ENCODE measurements at places on chromosomes 2 and 18.
A peak's percentile ranks its signal among the peaks of the same experiment; 100 is the strongest.

DNA sequence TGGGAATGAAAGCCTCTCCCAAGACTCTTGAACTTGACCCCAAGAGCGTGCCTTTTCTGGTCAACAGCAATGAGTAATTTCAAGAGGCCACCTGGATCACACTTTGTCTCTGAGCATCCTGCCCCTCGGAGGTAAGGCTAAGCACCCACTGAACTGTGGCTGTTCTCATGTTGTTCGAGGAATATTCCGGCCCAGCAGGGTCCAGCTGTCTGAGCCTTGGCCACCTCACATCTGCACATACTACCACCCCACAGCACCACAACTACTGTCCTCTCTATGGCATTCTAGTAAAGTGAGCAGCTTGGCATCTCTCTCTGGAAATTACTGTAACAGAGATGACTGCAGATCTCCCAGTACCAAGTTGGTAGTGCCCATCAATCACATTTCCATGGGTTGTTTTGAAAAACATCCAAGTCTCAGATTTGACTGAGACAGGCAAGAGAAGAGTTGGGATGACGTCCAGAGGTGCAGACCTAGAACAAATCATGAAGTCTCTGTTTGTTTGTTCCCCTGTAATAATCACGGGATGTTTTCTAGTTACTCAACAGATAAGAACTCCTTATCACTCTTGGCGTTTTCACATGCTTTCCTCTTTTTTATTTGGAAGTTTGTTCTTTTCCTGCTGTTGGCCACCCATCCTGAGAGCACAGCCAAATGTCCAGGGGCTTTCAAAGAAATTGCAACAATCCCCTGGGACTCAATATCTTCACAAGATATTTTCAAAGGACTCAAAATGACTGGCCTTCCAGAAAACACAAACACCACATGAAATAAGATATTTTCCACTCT is 336.0 kb upstream of the TNP1 start:
- no peak for DNase-seq

- no peak for DNase-seq
Measured at GRCh38 chr2:86274918-86275275, 62.5 kb downstream of the REEP1 start.

DNA sequence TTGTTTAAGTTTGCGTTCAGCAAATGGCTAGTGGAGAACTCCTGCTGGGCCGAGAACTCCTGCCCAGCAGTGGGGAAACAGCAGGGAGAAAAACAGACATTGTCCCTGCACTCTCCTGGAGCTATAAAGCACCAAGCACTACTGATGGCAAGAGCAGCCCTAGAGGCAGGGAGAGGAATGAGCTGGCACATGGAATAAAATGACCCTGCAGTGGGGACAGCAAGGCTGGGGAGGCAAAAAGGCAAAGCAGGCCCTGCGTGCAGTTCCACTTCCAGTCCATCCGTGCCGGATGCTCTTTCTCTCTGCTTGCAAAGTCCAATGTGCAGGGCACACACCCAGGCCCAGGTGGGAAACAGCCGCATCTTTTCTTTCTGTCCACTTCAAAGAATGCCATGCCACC is 415.5 kb downstream of the LRATD1 start:
- DNase-seq: no peak

- DNase-seq: no peak
Measured at GRCh38 chr2:236882930-236883329, 202.8 kb upstream of the COPS8 start.

GRCh38 chr2:220282236-220282635 is 654.8 kb downstream of the SLC4A3 start:
- DNase-seq: no peak

DNA sequence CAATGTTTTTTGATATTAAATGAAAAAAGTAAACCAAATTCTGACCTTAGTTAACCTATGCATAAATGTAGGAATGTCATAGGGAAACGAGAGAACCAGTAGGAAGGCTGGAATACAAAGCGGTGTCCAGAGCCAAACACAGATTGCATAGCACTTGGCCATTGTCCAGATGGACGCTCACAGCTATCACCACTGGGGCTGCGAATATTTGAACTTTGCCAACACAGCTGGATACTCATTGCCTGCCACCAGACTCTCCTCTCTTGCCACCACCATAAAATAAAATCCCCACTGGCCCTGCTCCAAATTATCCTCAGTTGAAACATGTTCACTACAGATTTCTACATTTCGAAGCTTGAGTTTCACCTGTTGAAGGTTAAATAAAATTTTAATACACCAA is 159.3 kb upstream of the GULP1 start:
- DNase-seq: no peak

DNA sequence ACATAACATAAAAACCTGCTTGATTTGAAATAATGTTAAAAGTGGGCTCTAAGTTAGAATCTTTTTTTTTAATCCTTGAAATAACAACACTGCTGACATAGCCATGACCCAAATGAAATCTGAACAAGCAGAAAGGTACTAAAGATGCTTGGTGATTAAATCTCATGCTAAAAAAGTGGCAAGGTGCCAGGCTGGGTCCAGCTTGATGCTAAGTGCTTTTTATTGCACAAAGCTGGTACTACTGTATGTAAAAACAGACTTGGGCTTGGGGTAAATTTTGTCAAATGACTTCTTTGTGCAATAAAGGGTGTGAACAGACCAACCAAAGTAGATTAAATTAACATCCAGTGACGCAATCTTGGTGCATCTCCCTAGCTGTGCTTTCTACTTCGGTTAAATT is 13.4 kb downstream of the BCL11A start:
- DNase-seq: no peak

DNA sequence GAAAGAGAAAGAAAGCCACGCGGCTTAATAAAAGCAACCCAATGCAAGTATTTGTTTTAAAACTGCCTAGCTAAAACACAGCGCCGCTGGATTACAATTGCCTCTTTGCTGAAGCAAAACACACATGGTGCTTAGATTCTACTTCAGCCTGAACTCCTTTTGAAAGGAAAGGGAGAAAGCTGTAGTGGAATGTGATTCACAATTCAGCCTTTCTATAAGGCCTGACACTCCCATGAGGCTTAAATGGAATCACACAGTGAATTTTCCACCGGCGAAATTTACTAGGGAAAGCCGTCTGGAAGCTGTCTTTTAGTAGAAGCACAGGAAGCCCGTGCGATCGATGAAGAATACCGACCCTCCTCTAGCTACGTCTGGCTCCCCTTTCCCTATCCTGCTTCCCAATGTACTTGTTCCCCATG is 348.0 kb downstream of the DLGAP1 start:
- no peak for DNase-seq

DNA sequence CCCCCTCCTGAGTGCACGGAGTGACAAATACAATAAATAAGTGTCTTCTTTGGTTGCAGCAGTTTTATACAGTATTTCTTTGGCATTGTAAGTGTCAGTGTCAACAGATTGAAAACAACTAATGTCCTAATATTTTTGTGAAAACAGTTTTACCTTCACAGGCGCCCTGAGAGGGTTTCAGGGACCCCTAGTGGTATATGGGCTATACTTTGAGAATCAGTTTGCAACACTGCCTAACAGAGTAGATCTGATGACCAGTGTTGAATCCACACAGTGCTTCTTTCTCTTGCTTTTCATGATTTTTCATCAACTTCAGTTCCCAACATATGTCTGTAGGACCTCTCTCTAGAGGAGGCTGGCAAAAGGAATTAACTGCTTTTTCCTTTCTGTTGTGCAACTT is 162.2 kb downstream of the PRPF40A start:
- DNase-seq: no peak

GRCh38 chr18:12564378-12564777 is 93.5 kb downstream of the SPIRE1 start:
- DNase-seq: no peak

DNA sequence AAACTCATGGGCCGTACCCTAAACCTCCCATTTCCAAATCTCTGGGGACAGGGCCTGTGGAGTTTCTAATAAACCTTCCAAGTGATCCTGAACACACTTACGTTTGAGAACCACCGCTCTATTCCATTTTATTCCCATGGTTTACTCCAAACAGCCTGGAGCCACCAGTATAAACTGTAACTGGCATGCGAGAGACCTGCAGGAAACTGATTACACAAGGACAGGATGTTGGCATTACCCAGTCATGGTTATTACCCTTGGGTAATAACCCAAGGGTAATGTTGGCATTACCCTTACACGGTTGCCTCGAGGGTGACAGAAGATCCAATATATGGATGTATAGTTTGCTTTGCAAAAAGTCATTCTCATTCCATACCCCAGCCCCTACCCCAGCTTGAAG is 37.0 kb upstream of the YPEL5 start:
- DNase-seq: no peak

GRCh38 chr2:182870227-182870626 is 3.8 kb upstream of the FRZB start:
- DNase-seq: no peak

GRCh38 chr2:184923751-184924150 is 325.4 kb downstream of the ZNF804A start:
- no peak for DNase-seq

GRCh38 chr18:73787316-73787715 is 360.3 kb downstream of the FBXO15 start:
- DNase-seq: no peak

DNA sequence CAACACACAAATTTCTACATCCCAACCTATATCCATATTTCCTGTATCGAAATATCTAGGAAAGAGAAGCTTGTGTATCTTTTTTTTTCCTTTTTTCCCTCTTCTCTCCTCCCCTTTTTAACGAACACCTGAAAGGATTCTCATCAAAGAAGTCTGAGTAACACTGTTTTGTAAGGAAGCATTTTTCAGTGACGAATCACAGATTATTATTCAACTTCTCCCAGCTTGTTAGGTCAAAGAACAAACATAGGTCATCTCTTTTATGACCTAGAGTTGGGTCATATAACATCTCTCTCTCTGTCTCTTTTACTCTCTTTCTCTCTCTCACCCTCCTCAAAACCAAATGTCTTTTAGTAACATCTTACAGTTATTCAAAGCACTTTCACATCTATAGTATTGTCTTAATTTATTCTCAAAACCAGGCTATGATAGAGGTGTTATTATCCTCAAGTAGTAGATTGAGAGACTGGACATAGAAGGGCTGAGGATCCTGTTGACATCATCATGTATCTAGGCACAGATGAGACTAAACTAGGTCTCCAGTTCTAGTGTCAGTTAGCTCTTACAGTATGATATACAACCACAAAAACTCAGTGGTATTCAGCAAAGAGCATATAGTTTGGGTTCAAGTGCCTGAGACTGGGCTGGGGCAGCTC is 80.1 kb upstream of the SPOPL start:
- DNase-seq: no peak

GRCh38 chr18:4060427-4061281 is 394.5 kb downstream of the DLGAP1 start:
- no peak for DNase-seq

- DNase-seq: peak; percentile 13
Measured at GRCh38 chr2:32064021-32064601, 755 bp downstream of the SPAST start.

- no peak for DNase-seq
Measured at GRCh38 chr2:9846554-9846953, 3.3 kb downstream of the TAF1B start.

- no peak for DNase-seq
Measured at GRCh38 chr2:17709897-17710296, 43.7 kb downstream of the SMC6 start.

DNA sequence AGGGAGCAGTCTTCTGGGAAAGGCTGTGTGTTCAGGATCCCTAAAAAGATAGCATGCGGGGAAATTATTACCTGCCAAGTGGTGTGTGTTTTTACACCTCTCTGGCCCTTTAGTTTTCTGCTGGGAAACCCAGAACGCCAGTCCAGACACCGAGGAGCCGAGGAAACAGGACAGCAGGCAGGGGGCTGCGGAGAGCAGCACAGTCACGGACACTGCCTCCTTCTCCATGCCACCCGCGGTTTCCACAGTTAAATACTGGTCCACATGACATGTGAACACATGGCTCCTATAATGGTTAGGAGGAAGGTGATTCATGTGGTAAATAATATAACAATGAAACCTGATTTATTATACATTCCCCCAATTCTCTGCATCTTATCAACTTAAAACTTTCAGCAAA is 20.4 kb downstream of the CNOT11 start:
- no peak for DNase-seq

DNA sequence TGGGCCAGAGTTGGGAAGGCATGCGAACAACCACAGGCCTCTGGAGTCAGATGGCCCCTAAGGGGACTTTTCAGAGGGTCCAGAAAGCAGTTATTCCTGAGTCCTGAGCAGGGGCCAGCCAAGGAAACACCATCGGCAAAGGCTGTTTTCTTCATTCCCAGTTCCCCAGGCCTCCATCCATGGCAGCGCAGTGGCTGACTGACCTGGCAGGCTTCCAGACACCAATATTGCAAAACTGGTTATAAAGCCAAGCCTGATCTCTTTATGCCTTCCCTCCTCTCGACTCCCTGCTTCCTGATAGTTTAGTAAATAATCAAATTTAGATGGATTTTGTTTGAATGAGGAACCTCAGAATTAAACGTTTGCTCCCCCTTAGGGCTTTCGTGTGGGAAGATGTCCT is 133.4 kb upstream of the ITGA6 start:
- no peak for DNase-seq

- no peak for DNase-seq
Measured at GRCh38 chr18:39872651-39873050, 2082.4 kb upstream of the PIK3C3 start.

GRCh38 chr2:207135801-207136457 is 29.8 kb downstream of the KLF7 start:
- no peak for DNase-seq

DNA sequence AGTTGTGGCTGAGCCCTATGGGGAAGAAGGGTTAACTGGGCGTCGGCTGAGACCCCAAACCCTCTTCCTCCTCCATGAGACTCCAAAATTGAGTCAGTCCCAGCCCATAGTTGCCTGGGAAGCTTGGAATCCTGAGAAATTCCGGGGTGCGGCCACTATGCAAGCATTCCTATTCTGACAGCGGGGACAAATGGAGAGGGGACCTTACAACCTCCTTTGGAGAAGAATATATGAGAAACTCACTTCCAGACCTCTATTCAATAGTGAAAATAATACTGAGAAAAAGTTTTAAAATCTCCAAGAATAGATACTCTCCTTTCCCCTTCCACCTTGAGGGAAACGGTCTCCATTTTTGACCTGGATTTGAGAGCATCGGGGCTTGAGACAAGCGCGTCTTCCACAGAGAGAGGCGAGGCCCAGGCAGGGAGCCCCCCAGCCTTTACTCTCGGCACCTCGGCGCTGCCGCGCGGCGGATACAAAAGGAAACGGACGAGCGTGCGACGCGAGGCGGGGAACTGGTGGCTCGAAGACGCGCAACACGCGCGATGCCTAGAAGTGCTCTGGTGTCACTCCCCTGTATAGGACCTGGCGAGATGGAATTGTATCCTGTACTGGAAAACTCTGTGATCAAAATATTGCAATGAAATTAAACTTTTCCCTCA is 11.1 kb downstream of the NR4A2 start:
- peak; percentile 37 for DNase-seq

GRCh38 chr2:100606726-100607343 is 44.0 kb downstream of the PDCL3 start:
- peak; percentile 39 for DNase-seq

GRCh38 chr2:95074663-95075439 is 46.8 kb downstream of the MRPS5 start:
- peak; percentile 67 for DNase-seq

DNA sequence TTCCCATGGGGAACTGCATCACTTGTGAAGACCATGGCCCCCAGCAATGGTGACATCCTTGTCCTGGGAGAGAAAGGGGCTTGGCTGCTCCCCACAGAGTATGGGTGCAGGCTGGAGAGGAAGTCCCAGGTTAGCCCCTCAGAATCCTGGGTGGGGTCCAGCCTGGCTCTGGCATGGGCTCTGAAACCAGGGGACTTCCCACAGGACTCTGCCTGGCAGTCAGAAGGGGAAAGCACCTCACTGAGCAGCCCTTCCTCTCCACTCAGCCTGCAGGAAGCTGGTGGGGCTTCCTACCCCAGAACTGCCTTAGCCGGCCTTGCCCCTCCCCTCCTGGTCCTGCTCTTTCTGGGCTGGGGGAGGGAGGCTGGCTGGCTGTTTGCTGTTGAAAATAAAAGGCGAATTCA is 3.7 kb downstream of the NEURL3 start:
- DNase-seq: peak; percentile 21

All from activated CD4-positive, alpha-beta T cell treated with anti-CD3 and anti-CD28 coated beads, Interleukin-2, amount 50 U/mL, for 48 hours (primary cell).